ENCODE measurements at places on chromosomes 2 and 18. TPM values are rescaled to one million over a fixed set of nuclear protein-coding genes. Genes with fewer than 3 reads are reported as not detected.

The PAX3 gene
- 4.1 TPM for total RNA-seq

The NEB gene
- 2.2 TPM for total RNA-seq

The EGR4 gene
- total RNA-seq = not detected

The EIPR1 gene
- 17.8 TPM for total RNA-seq

The PROM2 gene
- total RNA-seq = 1.7 TPM

The PROC gene
- total RNA-seq = 2.6 TPM

GRCh38 chr18:23320709-23321236, 132.3 kb upstream of the RIOK3 start:
- no peaks in the 10 kb centered on the region for H3K27me3 ChIP-seq
- DNase-seq = no peak
- no peaks in the 10 kb centered on the region for H3K36me3 ChIP-seq
- H3K27ac ChIP-seq = no peak overlapping the region
- H3K4me3 ChIP-seq = no peak overlapping the region
- peaks cover 48% of the 10 kb centered on the region for H3K4me1 ChIP-seq

DNA sequence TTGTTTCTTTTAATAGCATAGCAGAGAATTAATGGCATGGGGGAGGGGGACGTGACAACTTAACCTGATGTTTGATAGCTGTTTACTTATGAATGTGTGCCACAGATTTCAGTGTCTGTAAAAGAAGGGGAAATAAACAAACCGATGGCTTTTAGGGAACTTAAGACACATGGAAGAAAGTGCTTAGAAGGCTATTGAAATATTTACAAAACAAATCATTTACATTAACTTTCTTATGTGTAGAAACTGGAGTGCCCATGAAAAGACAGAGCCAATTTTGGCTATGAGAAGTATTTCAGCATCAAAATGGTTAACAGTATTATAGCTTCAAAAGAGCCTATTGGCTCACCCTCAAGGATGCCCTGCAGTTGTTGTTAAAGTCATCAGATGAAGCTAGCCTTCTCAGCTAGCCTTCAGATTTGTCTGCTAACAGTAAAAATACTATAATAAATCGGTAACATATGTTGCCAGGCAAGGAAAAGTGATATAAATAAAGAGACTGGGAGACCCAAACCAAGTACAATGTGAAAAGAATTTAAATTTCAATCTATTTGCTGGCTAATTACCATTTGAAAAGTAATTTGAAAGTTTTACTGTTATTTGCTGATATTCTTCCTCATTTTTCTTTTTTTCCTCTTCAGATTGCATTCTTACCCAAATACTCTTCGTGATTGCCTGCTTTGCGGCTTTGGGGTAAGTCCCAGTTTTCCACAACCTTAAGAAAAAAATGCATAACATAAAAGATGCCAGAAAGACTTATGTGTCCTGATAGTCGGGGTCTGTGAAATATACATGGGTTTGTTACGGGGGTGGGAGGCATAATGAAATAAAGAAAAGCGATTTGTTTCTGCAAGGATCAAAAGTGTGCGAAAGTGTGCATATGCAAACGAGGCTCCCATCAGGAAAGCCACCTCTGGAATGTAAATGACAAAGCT, 256.4 kb downstream of the MEIS1 start:
- H3K36me3 ChIP-seq = no peaks in the 10 kb centered on the region
- no peak for DNase-seq
- H3K27me3 ChIP-seq = peaks cover 41% of the 10 kb centered on the region

DNA sequence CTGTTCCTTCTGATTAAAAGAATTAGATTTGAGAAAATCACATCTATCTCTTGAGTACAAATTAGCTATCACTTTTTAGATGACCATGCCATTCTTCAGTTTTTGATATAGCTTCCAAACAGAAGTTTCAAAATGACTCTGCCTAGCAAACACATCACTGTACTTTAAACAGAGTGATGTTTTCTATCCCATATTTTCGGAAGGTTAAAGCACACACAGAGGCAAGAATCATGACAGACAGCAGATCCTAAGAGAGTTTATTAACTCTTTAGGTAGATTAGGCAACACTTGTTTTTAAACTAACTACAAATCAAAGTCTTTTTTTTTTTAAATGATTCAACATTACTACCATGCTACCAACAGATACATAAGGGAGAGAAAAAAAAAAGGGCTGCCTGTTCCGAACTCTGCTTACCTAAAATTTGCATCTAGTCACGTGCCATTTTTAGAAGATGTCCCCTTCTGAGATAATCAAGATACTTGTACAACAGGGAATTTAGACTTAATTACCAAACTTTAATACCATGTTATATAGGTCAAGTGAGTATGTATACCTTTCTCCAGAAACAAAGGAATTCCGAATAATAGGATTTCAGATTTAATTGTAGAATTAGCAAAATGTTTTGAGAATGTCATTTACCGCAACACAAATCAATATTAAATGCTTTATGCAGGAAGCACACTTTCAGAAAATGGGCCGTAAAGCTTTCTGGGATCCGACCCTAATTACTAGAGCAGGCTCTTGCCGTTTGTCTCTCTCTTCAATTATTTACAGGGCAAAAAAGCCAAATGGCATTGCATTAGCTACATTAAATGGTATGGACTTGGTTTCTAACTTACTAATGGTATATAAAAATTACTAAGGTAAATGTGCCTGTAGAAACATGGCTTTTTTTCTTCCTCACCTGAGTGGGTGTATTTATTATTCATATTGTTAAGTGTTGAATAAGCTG, 2.6 kb downstream of the RBMS1 start:
- H3K4me1 ChIP-seq = peaks cover 53% of the 10 kb centered on the region
- H3K4me3 ChIP-seq = peak overlapping the region; percentile 86
- no peaks in the 10 kb centered on the region for H3K36me3 ChIP-seq
- no peaks in the 10 kb centered on the region for H3K27me3 ChIP-seq
- DNase-seq = no peak
- peak overlapping the region; percentile 85 for H3K27ac ChIP-seq

GRCh38 chr2:234146087-234146826, 95.8 kb downstream of the SPP2 start:
- peaks cover 17% of the 10 kb centered on the region for H3K4me1 ChIP-seq
- peak overlapping the region; percentile 78 for H3K27ac ChIP-seq
- no peaks in the 10 kb centered on the region for H3K36me3 ChIP-seq
- no peak for DNase-seq

DNA sequence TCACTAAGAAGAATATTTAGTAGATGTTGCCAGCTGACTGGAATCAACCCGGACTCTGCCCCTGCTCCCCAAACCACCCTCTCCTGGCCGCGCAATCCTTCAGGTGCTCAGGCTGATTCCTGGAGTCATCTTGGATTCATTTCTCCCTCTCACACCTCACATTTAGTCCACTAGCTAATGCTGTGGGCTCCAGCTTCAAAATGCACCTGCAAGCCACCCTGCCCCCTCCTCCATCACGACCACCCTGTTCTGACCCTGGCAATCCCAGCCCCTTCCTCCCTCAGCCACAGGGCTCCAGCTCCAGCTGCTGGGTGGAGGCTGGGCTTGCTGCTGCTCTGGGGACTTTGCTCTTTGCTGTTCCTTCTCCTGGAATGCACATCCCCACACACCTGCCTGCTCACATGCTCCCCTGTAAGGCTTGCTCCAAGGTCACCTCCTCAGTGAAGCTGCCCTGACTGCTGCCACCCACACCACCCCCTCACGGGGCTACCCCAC, 61.3 kb upstream of the SH3RF3 start:
- no peaks in the 10 kb centered on the region for H3K36me3 ChIP-seq
- no peak overlapping the region for H3K4me3 ChIP-seq
- H3K4me1 ChIP-seq = peaks cover 4% of the 10 kb centered on the region
- DNase-seq = no peak
- H3K27me3 ChIP-seq = peaks cover 31% of the 10 kb centered on the region

- H3K4me1 ChIP-seq = no peaks in the 10 kb centered on the region
- H3K36me3 ChIP-seq = no peaks in the 10 kb centered on the region
- DNase-seq = no peak
- H3K27me3 ChIP-seq = no peaks in the 10 kb centered on the region
- no peak overlapping the region for H3K4me3 ChIP-seq
These were observed 531.2 kb upstream of the SMIM21 start for GRCh38 chr18:75958683-75959082.

- H3K27me3 ChIP-seq = no peaks in the 10 kb centered on the region
- no peak for DNase-seq
- no peak overlapping the region for H3K27ac ChIP-seq
- no peaks in the 10 kb centered on the region for H3K4me1 ChIP-seq
- H3K36me3 ChIP-seq = peaks cover 36% of the 10 kb centered on the region
- no peak overlapping the region for H3K4me3 ChIP-seq
These were observed 51.1 kb downstream of the RALBP1 start for GRCh38 chr18:9526458-9526857.

DNA sequence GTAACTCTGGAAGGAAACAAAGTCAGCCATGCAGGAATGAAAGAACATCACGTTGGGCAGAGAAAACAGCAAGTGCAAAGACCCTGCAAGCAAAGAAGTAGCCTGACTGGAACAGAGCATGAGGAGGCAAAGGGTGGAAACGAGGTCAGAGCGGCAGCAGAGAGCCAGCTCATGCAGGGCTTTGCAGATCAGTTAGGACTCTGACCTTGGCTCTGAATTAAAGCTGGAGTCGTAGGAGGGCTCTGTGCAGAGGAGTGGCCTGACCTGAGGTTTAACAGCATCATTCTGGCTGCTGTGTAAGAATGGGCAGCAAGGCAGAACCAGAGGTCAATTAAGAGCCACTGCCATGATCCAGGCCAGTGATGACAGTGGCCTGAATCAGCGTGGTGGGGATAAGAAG, 220.7 kb downstream of the PRKCE start:
- peaks cover 14% of the 10 kb centered on the region for H3K36me3 ChIP-seq
- no peaks in the 10 kb centered on the region for H3K27me3 ChIP-seq
- H3K4me1 ChIP-seq = peaks cover 8% of the 10 kb centered on the region
- DNase-seq = no peak
- H3K27ac ChIP-seq = no peak overlapping the region

DNA sequence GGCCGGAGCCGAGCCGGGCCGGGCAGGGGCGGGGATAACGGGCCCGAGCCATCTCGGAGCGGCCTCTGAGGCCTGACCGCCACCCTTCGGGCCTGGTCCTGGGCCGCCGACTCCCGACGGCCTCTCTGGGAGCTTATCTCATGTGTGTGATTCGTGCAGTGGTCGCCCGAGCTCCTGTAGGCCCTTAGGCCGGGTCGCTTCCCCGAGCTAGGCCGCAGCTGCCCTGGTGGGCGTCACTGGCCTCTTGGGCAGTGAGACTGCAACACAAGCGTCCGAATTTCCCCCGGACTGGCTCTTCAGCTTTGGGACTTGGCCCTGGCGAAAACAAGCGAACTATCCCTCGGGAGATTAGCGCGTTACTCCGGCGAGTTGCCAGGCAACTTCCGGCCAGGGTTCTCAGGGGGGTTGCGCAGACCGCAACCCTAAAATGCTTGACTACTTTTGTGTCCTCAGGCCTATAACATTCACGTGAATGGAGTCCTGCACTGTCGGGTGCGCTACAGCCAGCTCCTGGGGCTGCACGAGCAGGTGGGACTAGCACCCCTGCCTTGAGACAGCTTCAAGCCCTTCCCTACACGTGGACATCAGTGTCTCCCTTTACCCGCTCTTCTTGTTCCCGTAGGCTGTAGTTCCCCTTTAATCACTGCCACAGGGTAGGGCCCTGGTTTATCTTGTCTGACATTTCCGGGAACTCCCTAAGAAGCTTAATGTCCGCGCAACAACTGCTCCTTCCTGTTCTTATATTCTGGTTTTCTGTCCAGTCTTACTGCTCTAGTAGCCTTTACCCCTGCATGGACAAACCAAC, 602 bp downstream of the SNX17 start:
- H3K27ac ChIP-seq = peak overlapping the region; percentile 99
- no peak for DNase-seq
- H3K4me1 ChIP-seq = peaks cover 31% of the 10 kb centered on the region
- H3K27me3 ChIP-seq = no peaks in the 10 kb centered on the region

- no peaks in the 10 kb centered on the region for H3K27me3 ChIP-seq
- peaks cover 73% of the 10 kb centered on the region for H3K4me1 ChIP-seq
- peak overlapping the region; percentile 38 for H3K4me3 ChIP-seq
- no peak for DNase-seq
- peak overlapping the region; percentile 97 for H3K27ac ChIP-seq
These were observed 15.2 kb downstream of the RAMP1 start for GRCh38 chr2:237874585-237875161.

GRCh38 chr2:181072486-181073235, 92.3 kb downstream of the UBE2E3 start:
- H3K4me3 ChIP-seq = no peak overlapping the region
- no peaks in the 10 kb centered on the region for H3K36me3 ChIP-seq
- no peak for DNase-seq
- no peaks in the 10 kb centered on the region for H3K27me3 ChIP-seq
- H3K4me1 ChIP-seq = peaks cover 25% of the 10 kb centered on the region

DNA sequence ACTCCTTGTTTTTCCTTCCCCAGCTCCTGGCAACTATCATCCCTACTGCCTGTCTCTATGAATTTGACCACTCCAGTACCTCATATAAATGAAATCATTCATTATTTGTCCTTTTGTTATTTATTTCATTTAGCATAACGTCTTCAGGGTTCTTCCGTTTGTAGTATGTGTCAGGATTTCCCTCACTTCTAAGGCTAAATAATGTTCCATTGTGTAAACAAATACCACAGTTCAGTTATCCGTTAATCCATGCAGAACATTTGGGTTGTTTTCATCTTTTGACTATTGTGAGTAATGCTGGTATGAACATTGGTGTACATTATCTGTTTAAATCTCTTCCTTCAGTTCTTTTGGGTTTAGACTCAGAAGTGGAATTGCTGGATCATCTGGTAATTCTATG, 18.8 kb downstream of the DYNC2LI1 start:
- DNase-seq = no peak
- peaks cover 11% of the 10 kb centered on the region for H3K36me3 ChIP-seq
- no peak overlapping the region for H3K4me3 ChIP-seq
- peaks cover 35% of the 10 kb centered on the region for H3K4me1 ChIP-seq
- no peak overlapping the region for H3K27ac ChIP-seq

- no peaks in the 10 kb centered on the region for H3K4me1 ChIP-seq
- no peaks in the 10 kb centered on the region for H3K36me3 ChIP-seq
- no peak for DNase-seq
- H3K27me3 ChIP-seq = peaks cover 19% of the 10 kb centered on the region
- no peak overlapping the region for H3K4me3 ChIP-seq
These were observed 10.1 kb upstream of the AFTPH start for GRCh38 chr2:64514008-64514407.

GRCh38 chr2:205474741-205475415, 207.4 kb upstream of the NRP2 start:
- H3K4me1 ChIP-seq = peaks cover 18% of the 10 kb centered on the region
- H3K27me3 ChIP-seq = no peaks in the 10 kb centered on the region
- H3K4me3 ChIP-seq = no peak overlapping the region
- peak overlapping the region; percentile 3 for H3K27ac ChIP-seq

GRCh38 chr2:236510034-236510433, 59.6 kb upstream of the ACKR3 start:
- no peaks in the 10 kb centered on the region for H3K27me3 ChIP-seq
- no peaks in the 10 kb centered on the region for H3K36me3 ChIP-seq
- H3K4me3 ChIP-seq = no peak overlapping the region
- H3K27ac ChIP-seq = no peak overlapping the region
- H3K4me1 ChIP-seq = peaks cover 9% of the 10 kb centered on the region
- no peak for DNase-seq

DNA sequence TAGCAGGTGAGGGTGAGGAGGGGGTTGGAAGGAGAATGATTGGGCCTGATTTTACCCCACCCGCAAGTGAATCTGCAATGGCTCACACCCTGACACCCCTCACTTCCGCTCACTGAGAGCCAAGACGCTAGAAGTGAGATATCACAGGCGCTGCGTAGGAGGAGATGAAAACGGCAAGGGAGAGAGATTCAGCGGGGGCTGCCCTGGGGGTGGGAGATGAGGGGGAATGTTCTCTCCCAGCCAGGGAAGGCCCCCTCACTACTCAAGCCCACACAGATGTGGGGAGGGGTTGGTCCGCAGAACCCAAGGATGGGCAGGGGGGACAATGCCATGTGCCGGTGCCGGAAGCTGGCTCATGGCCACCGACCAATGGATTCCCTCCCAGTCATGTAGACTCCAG, 32.9 kb downstream of the LOXHD1 start:
- H3K36me3 ChIP-seq = no peaks in the 10 kb centered on the region
- DNase-seq = no peak
- no peaks in the 10 kb centered on the region for H3K4me1 ChIP-seq
- peaks cover 51% of the 10 kb centered on the region for H3K27me3 ChIP-seq
- no peak overlapping the region for H3K4me3 ChIP-seq

Measured in chondrocyte (in vitro differentiated cells).